ENCODE measurements at places on chromosomes 7 and 10. TPM values are rescaled to one million over a fixed set of nuclear protein-coding genes. Genes with fewer than 3 reads are reported as not detected.

ICA1 gene
- 1.8 TPM for total RNA-seq

DHX32 gene
- 33.3 TPM for total RNA-seq

RTKN2 gene
- 0.09 TPM for total RNA-seq

AZGP1 gene
- total RNA-seq, result 0.82 TPM

HIBADH gene
- 44.5 TPM for total RNA-seq

OR2A42 gene
- total RNA-seq, result not detected

TMEM270 gene
- total RNA-seq, result not detected

NYAP1 gene
- 0.08 TPM for total RNA-seq

SPDYE16 gene
- total RNA-seq, result not detected

BBS9 gene
- 4.1 TPM for total RNA-seq

ERVW-1 gene
- not detected for total RNA-seq

ELN gene
- 15.4 TPM for total RNA-seq

LIPJ gene
- 0.23 TPM for total RNA-seq

OR6V1 gene
- not detected for total RNA-seq

SEMA3A gene
- total RNA-seq, result 0.79 TPM

SFMBT2 gene
- 3.6 TPM for total RNA-seq

TMEM26 gene
- total RNA-seq, result 0.08 TPM

AGBL3 gene
- 1.1 TPM for total RNA-seq

PNLIPRP1 gene
- not detected for total RNA-seq

LIPM gene
- total RNA-seq, result not detected

FKBP6 gene
- total RNA-seq, result not detected

TFEC gene
- total RNA-seq, result 0.77 TPM

WNT2 gene
- not detected for total RNA-seq

CALCR gene
- 1.0 TPM for total RNA-seq

CYP2C8 gene
- total RNA-seq, result not detected

HYAL4 gene
- total RNA-seq, result 3.2 TPM

UCN3 gene
- total RNA-seq, result not detected

TMEM176A gene
- total RNA-seq, result 13.7 TPM

MMD2 gene
- not detected for total RNA-seq

MMRN2 gene
- 19.4 TPM for total RNA-seq

AKR1C8 gene
- total RNA-seq, result not detected

TFPI2 gene
- 3.2 TPM for total RNA-seq

Data from psoas muscle (tissue), 8 donors.